Left forelimb (tissue), 1 donor: ENCODE measurements at places on chromosomes 7 and 10.

DNA sequence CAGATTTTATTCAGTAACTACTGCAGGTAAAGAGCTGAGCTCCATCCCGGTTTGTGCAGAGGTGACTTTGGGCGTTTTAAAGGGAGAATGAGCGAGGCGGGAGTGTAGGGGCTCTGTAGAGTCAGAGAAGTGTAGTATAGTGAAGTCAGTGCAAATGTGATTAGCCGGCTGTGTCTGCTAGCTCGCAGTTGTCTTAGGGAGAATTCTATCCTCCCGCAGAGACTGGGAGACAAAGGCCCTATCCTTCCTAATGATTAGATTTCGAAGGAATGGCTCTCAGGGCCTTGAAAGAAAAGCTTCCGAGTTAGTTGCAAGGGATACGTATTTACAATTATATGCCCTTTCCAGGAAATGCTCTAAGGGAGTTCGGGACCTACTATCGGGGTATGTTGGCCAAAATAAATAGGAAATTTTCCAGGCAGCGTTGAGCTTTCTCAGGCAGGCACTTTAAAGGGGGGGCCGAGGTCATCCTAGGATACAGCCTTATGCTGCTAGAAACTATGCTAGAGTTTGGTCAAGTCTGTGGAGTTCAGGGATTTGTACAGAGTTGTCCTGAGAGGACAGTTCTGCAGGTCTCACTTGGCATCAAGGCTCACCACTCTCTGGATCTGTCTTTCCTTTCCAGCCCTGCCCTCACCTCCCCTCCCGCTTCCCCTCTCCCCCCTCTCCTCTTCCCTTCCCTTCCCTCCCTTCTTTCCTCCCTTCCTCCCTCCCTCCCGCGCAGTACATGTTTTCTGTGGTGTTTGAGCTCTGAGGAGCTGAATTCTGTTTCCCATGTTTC is 825 bp downstream of the MRPL32 start:
- no peak for DNase-seq

DNA sequence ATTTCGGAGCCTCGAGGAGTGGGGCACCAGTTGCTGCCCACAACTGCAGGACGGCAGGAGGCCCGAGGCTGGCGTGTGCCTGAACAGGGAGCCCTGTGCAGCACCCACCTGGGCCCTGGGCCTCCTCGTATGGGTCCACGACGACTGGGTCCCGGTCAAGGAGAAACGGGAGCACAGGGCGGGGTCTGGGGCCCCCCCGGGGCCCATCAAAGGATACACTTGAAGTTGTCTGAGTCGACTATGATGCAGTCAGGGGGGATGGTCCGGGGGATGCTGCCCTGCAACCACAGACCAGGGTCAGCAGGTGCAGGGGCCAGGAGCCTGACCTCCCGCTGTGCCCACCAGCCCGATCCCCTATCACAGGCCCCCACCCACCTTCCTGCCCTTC is 28.5 kb upstream of the NKX6-2 start:
- no peak for DNase-seq

- peak; percentile 3 for DNase-seq
Measured at GRCh38 chr7:4066626-4067475, 615.2 kb upstream of the FOXK1 start.

- DNase-seq, result no peak
Measured at GRCh38 chr10:74827045-74827441, 643 bp downstream of the KAT6B start.

DNA sequence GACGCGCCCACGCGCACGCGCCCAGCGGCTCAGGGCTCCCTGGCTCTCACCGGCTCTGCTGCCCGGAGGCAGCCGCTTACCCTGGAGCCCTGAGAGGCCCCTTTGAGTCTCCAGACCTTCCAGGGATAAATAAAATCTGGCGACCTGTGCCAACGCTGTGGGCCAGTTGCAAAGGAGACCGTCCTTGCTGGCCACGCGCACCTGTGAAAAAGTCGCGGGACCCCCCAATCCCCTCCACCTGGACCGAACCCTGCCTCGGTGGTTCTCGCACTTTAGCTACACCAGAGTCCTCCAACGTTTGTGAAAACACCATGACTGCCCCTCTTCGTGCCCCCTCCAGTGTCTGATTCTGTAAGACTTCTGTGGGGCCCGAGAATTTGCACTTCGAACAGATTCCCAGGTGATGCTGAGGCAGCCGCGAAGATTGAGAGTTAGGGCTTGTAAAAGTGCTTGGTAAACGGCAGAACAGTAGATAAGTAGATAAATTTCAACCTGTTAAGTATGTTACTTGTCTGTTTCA is 102.4 kb upstream of the SVIL start:
- DNase-seq, result no peak

DNA sequence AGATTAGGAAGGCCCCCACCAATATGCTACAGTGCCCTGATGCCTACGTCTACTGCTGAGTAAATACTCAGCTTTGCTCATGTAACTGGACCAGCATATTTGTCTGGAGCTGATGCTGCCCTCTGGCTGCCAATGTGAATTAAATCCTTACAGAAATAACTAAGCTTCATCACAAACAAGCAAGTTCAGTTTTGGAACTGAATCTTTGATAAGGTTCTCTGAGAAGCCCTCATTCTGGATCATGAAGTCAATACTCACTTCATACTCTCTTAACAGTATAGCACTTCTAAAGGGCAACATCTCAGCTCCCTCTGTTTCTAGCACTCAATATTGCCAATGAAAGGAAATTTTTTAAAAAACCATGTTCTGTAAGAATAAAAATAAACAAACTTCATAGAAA is 246.7 kb downstream of the ETV1 start:
- DNase-seq, result no peak

DNA sequence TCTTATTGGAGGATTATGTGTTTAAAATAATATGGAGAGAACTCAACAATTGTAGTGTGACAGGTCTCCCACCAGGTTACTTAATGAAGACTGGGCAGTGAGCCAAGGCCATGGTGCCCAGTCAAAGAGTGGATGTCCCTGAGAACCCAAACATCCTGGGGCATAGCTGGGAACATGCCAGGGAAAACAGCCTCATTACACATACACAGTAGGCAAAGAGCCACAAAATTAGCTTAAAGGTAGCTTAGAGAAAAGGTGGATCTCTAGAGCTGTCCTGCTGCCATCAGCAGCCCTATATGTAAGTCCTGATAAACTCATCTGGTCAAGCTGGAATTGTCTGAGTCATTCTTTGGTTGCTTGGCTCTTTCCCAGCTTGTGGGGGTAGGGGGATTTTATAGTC is 287.8 kb downstream of the PHF14 start:
- DNase-seq, result no peak

DNA sequence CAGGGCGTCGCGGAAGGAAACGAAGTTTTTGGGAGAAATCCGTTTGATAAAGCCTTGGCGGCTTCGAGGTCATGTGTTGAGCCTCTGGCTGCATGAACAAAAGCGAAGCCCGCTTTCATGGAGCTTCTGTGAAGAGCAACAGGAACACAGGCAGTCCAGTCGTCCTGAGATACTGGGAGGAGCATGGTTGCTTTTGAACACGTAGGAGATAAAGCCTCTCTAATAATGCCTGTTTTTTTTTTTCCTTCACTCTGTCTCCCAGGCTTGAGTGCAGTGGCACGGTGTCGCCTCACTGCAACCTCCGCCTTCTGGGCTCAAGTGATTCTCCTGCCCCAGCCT is 473 bp upstream of the ZNF32 start:
- DNase-seq, result no peak

- DNase-seq, result no peak
Measured at GRCh38 chr7:117995850-117996650, 122.8 kb upstream of the CTTNBP2 start.

DNA sequence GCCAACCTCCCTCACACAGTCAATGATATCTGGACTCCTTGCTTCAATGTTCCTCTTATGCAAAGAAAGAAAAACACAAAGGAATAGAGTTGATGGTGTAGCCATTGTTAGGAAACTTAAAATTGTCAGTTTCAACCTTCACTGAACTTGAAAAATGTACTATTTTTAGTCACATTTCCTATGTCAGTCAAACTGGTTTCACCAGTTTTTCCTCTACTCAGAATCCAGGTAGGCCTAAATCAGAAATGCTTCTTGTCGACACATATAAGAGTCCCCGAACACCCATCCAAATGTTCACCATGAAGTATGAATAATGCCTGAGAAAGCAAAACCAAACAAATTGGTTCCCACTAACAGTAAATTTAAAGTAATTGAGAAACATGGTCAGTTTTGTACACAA is 42.4 kb upstream of the ZMYND11 start:
- no peak for DNase-seq

- DNase-seq, result no peak
Measured at GRCh38 chr10:128422190-128422589, 296.0 kb upstream of the MKI67 start.

DNA sequence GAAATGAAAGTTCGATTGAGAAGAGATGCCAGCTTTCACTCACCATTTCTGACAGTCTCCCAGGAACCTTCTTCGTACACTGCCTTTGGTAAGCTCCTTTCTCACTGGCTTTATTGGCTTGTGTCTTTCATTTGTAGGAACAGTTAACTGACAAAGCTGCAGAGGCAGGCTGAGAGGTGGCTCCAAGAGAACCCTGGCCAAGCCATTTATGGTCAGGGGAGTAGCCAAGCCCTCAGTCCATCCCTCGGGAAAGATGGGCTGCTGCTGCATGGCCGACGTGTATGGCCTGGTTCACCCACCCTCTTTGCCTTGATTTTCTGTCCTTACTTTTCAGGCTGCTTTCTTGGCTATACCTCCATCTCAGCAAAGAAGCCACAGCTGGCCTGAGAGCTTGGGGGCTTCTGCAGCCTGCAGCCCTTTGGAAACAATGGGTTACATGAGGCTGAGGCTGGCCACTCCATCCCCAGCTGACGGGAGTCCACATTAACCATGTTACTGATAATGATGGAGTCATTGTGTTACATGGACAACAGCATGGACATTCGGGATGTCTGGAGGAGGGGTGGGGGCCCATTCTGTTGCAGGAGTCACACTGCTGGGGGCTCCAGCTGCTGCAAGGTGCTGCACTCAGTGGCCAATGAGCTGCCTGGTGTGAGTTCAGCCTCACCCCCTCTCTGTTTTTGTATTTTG is at the start of gene OPALIN:
OPALIN (minus strand) TSS at position 152 of the 690 bp plus-strand sequence; CDS start at position 46, 106 bp downstream.
- no peak for DNase-seq

GRCh38 chr7:37671876-37672275 is 11.7 kb upstream of the GPR141 start:
- no peak for DNase-seq

DNA sequence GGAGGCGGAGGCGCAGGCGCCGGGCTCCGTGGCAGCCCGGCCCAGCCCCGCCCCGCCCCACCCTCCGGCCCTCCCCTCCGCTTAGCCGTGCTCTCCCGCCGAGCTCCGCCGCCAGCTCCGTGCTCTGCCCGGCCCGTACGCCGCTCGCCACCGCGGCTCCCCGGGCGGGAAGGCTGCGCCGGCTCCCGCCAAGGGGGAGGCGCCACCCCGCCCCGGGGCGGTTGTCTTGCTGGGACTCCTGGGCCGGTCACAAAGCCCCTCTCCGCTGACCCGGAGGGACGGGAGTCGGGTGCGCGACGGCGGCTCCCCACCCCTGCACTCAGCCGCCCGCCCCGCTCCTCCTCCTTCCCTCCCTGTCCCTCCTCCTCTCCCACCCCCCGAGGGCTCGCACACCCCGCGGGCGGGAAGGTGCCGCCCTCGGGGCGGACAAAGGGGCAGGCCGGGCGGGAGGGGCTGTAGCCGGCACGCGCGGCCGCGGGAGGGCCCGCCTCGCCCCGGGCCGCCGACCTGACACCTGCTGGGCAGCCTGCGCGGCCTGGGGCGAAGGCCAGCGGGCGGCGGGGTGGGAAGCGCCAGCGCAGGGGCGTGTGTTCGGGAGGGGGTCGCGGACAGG is 11.5 kb upstream of the SP8 start:
- no peak for DNase-seq

GRCh38 chr10:576130-576465 is 113.4 kb downstream of the DIP2C start:
- no peak for DNase-seq

GRCh38 chr10:49360271-49361177 is 35.4 kb downstream of the DRGX start:
- DNase-seq, result no peak

GRCh38 chr7:24912424-24912823 is 67.6 kb downstream of the OSBPL3 start:
- no peak for DNase-seq

- no peak for DNase-seq
Measured at GRCh38 chr7:102935450-102936115, 22.8 kb downstream of the LRRC17 start.

GRCh38 chr10:103659674-103660363 is 166.3 kb downstream of the NEURL1 start:
- no peak for DNase-seq

DNA sequence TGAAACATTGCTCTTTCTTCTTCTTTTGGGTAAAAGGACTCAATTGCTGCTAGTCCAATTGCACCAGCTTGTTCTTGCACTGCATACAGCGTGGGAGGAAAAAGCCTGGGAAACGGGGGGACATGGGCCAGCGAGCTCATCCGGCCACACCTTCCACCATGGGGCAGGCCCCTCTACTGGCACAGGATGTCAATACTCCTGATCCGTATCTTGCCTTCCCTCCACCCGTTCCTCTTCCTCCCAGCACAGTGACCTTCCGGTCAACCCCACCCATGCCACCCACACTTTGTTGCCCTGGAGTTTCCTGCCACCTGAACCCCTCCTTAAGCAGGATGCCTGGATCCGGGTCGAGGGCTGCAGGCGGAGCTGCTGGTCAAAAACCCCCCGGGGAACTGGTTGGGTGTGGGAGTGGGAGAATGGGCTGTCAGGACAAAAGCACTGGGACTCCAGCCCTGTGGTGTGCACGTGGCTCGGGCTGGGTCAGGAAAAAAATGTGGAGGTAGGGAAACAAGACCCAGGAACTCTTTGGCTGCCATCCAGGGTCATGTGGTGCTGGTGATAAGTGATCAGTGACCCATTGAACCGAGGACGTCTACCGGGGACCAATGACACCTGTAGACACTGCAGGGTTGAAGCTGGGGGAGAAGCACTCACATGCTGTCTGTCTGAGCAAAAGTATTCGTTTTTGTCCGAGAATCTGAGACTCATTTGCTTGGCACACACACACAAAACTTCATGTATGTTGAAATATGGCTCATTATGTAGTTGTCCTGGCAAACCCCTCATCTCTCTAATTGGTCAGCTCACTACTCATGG is 8.1 kb downstream of the IL2RA start:
- no peak for DNase-seq

- no peak for DNase-seq
Measured at GRCh38 chr10:25678666-25679065, 255.4 kb upstream of the MYO3A start.
